ENCODE measurements at places on chromosomes 1 and 21. TPM values are rescaled to one million over a fixed set of nuclear protein-coding genes. Genes with fewer than 3 reads are reported as not detected.

- no peak for DNase-seq
Measured at GRCh38 chr1:160629286-160630210, 17.3 kb downstream of the SLAMF1 start.

GRCh38 chr1:112312315-112312714 is 83.7 kb upstream of the CTTNBP2NL start:
- no peak for DNase-seq

NR5A2 gene
- 4.9 TPM for total RNA-seq

LCE7A gene
- total RNA-seq = not detected

DNA sequence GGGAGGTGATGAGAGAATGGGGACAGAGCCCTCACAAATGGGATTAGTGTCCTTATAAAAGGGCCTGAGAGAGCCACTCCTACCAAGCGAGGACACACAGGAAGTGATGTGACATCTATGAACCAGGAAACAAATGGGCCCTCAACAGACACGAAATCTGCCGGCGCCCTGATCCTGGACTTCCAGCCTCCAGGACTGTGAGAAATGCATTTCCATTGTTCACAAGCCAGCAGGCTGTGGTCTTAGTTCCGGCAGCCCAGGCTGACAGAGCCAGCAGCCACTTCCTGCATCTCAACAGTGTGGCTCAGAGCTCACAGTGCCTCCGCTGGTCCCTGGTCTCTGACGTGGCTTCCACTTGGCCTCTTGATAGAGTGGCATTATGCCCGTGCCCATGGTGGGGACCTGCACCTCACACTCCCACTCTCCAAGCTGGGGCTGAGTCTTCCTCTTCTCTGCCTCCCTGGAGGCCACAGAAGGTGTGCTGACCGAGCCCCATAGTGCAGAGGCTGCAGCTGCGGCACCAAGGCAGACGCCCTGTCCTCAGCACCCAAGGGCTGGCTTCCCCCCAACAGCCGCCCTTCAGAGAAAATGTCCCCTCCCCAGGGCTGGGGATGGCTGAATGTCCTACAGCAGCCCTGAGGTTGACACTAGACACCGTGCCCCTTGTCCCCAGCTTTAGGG is 44.9 kb downstream of the ACOT7 start:
- peak; percentile 93 for DNase-seq

PTPN22 gene
- total RNA-seq = 0.26 TPM
